H7 (cell line): ENCODE measurements at places on chromosomes 2 and 18.
A peak's percentile ranks its signal among the peaks of the same experiment; 100 is the strongest.

DNA sequence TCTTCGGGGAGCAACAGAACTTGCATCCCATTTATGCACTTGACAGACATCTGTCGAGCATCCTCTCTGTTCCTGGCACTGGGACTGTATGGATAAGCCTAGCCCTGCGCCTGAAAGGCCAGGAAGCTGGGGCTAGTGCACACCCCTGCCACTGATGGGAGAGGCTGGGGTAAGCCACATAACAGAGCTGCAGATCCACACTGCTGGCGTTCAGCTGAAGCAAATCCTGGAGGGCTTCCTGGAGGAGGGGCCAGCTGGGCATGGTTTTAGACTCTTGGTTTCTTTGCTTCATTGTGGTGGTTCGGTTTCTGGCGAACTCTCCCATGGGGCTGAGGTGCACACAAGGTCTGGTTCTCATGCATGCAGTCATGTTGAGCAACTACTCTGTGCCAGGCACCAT is 45.5 kb upstream of the FOSL2 start:
- no peak for DNase-seq

DNA sequence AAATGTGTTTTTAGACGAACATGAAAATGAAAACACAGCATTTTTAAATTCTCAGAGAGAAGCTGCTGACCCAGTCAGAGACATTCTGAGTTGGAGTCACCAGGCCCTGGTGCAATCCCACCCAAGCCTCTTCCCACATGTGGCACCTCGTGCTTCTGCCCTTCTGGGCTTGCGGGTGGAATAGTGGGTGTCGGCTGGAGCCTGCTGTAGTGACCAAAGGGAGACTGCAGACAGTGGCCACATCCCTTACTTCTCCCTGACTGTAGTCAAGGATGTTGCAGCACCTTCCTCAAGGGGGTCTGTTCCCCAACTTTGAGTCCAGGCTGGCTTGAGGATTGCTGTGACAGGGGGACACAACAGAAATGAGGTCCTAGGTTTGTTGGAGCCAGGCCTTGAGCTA is 104.4 kb upstream of the GLI2 start:
- DNase-seq: no peak

- DNase-seq: no peak
Measured at GRCh38 chr2:135916207-135916606, 40.0 kb upstream of the MCM6 start.

- DNase-seq: no peak
Measured at GRCh38 chr2:239096676-239097427, 249.0 kb downstream of the TWIST2 start.

GRCh38 chr2:240434728-240435456 is 571 bp upstream of the GPC1 start:
- DNase-seq: peak; percentile 100

DNA sequence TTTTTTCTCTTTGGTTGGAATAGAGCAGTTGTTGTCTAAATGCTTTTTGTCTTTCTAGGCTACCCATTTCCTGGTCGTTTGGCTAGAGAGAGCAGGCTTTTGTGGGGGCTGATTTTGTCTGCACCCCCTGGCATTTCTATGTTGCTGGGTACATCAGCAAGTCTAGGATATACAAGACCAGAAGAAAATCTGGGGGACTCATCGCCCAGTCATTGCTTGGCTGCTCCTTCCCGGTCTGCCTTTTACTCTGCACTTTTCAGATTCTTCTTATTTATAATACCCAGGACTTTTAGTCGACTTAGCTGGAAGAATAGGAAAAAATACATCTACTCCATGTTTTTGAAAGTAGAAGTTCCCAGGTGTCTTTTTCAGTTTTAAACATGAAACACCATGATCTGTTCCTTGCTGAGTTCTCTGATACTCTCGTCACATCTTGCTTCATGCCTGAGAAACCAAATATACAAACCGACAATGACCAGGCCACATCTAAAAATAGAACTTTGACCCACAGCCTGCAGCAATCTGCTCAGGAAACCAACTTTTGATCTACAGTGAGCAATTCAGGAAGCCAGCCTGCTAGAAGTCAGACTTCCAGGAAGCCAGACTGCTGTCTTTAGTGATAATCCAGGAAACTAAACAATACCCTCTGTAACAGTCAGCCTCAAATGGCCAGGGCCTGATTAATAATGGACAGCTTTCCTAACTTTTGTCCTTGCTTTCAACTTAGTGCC is 163.8 kb upstream of the MEX3C start:
- DNase-seq: no peak

DNA sequence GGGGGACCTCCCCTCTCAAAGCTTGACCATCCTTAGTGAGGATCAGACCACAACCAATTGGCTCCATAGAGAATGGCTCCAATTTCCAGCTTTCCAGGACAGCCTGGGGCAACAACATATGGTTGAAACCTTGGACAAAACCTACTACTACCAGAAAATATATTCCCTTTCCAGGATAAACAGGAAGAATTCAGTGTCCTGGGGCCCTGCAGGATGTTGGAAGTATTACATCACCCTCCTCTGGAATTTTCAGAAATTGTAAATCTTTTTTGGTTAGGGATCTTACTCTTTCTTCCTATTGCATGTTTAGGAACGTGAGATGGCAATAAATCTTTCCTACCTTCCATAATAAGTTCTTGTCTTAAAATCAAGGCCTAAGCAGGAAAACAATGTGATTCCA is 158.9 kb upstream of the MEIS1 start:
- DNase-seq: no peak
